Activated CD4-positive, alpha-beta T cell treated with anti-CD3 and anti-CD28 coated beads for 36 hours (primary cell): ENCODE measurements at places on chromosomes 7 and 10. TPM values are rescaled to one million over a fixed set of nuclear protein-coding genes. Genes with fewer than 3 reads are reported as not detected.

The CRYGN gene
- total RNA-seq: not detected

- DNase-seq: no peak
These were observed 152.4 kb downstream of the DGKI start for GRCh38 chr7:137694405-137694804.

The PNLIPRP3 gene
- total RNA-seq: not detected

DNA sequence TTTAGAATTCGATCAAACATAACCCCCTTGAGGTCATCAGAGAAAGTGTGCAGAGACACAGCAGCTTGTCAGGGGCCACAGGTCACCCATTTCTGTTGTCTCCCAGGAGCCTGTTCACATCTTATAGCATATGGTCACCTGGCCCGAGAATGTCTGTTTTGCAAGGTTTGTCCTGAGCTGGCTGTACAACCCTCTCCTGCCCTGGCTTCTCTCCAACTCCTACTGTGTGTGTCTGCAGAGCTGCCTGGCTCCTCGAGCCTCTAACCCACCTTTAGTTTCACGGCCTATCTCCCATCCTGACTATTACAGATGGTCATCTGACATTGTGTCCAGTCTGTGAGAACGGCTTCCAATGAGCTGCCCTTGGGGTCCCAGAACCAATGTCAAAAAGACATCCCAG lies 683.4 kb downstream of the SDK1 start:
- no peak for DNase-seq

DNA sequence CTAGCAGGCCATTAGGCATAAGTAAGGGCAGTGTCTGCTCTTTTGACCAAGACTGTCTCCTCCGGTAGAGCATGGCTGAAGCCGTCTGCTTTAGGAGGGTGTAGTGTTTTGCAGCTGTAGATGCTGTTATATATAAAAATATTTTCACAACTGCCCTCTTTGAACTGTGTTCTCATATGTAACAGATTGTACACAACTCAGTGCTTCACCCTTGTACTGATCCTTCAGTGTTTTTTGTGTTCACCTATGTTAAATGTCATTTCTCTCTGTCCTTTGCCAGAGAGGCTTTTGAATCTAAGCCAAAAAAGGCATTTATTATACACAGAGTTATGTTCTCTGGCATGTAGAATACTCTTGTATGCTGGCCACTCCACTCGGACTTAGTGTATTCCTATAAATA lies 135.5 kb downstream of the BICC1 start:
- no peak for DNase-seq

DNA sequence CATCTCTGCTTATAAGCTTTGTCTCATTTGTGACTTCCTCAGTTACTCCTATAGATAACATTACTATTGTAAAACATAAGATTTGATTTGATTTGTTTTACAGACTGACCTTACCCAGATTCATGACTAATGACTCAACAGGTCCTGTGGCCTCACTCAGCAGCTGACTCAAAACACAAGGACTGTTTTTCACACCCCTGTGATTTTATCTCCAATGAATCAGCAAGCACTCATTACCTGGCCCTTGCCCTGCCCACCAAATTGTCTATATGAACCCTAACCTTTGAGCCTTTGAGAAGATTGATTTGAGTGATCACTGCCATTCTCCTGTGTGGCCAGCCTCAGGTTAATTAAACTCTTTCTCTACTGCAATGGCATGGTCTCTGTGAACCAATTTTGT lies 1064.6 kb upstream of the LRRTM3 start:
- no peak for DNase-seq

GRCh38 chr7:39197831-39198230 lies 220.1 kb downstream of the POU6F2 start:
- DNase-seq: no peak

- DNase-seq: no peak
These were observed 15.4 kb upstream of the VDAC2 start for GRCh38 chr10:75195035-75195763.

- DNase-seq: no peak
These were observed 54.4 kb downstream of the ZRANB1 start for GRCh38 chr10:124996127-124996853.

DNA sequence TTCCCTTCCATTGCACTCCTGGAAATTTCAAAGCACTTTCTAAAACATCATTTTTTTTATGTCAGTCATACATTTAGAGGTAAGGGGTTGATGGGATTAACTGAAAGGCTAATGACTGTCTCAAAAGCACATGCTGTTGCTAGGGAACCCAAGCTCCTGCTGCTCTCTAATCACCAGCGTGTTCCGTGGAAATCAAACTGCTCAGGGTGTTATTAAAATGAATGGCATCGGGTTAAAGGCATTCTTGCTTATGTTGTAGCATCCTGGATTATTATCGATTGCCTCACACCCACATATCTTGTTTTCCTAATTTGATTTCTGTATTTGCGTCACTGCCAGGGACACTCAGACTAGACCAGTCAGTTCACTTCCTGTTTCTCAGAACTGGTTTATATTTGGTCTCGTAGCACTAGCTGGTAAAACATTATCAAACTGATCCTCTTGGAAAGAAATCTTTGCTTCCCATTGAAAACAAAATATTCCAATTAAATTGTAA lies 216.5 kb upstream of the MKLN1 start:
- no peak for DNase-seq

The SCART1 gene
- total RNA-seq: 1.7 TPM

The GJD4 gene
- not detected for total RNA-seq

The PTN gene
- not detected for total RNA-seq

- DNase-seq: no peak
These were observed 63.9 kb downstream of the INSYN2A start for GRCh38 chr10:127132451-127132850.

The MYH16 gene
- total RNA-seq: not detected

GRCh38 chr7:4712281-4713182 lies 30.4 kb downstream of the FOXK1 start:
- DNase-seq: peak; percentile 50

The PAX4 gene
- not detected for total RNA-seq

GRCh38 chr7:5429253-5429856 lies 5.7 kb upstream of the TNRC18 start:
- peak; percentile 16 for DNase-seq

GRCh38 chr7:80711531-80711930 lies 73.1 kb downstream of the CD36 start:
- no peak for DNase-seq

- DNase-seq: no peak
These were observed 617 bp upstream of the FOXI2 start for GRCh38 chr10:127736222-127736914.

The CLDN3 gene
- not detected for total RNA-seq

- DNase-seq: no peak
These were observed 7.3 kb downstream of the SORCS3 start for GRCh38 chr10:104648421-104648820.

DNA sequence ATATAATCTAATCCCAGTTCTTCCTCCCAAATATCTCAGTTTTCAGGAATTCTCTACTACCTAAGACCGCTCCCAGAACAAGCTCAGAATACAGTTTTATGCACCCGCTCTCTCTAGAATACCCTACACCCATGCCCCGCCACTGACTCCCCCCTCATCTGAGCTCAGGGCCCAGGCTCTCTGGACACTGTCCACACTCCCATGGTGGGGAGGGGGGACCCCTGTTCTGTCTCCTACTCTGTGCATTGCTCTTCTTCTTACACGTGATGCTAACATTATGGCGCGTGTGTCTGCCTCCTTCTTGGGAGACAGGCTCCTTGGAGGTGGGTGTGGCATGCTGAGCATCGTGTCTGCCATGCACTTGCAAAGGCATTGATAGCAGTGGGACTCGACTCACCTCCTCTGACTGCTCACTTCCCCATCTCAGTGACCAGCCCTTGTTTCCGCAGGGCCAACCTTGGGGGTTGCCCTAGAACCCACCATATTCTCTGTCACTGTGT lies 127.9 kb downstream of the TCERG1L start:
- DNase-seq: no peak

- no peak for DNase-seq
These were observed 237.7 kb upstream of the PLXDC2 start for GRCh38 chr10:19578571-19578970.

DNA sequence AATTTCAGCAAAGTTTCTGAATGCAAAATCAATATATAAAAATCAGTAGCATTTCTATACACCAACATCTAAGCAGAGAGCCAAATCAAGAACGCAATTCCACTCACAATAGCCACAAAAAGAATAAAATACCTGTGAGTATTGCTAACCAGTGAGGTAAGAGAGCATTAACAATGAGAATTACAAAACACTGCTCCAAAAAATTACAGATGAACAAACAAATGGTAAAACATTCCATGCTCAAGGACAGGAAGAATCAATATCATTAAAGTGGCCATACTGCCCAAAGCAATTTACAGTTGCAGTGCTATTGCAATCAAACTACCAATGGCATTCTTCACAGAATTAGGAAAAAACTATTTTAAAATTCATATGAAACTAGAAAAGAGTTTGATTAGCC lies 61.5 kb downstream of the HECTD2 start:
- no peak for DNase-seq

The NUTM2A gene
- 0.64 TPM for total RNA-seq

GRCh38 chr7:29924006-29924405 lies 65.6 kb downstream of the SCRN1 start:
- no peak for DNase-seq

DNA sequence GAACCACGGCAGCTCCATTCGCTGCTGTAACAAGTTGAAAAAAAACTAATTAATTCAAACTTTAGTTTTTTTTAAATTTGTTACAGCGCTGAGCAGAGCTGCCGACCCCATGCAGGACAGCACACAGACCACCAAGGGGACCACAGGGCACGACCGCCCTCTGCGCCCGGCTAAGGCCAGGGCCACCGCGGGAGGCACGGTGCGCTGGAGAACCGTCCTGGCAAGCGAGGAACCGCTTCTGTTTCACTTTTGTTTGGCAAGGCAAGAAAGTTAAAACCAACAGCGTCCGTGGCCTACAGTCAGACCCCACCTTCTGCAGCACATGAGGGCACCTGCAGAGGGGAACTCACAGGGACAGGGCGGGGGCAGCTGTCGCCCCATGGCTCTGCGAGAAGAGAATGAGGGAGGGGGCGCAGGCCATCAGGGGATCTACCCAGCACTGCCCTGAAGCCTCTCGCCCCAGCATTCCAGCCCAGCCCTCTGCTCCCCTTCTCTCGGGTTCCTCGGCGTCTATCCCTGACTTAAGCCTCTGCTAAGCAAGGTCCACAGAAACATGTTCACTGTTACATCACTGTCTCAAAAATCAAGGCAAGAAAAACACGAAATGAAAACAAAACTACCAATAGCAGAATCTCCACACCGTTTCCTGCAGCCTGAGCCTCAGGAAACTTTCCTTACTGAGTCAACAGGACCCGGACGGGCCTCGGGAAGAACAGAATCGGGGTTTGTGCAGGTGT lies 204.4 kb downstream of the DIP2C start:
- peak; percentile 53 for DNase-seq

GRCh38 chr10:62939698-62940097 lies 123.5 kb upstream of the EGR2 start:
- DNase-seq: no peak

DNA sequence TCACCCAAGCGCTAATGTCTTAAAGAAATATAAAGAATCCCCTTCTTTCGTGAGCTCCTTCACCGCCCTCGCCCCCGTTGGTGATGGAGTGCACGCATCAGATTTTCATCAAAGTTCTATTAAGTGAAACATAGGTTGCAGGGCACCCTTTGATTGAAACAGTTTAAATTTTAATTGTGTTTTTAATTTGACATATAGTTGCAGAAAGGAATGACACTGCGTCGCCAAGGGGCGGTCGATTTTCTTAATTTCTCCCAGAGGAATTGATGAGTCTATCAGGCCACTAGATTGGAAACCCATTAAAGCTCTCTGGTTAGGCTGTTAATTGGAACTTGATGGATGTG lies 4.1 kb upstream of the HMX2 start:
- no peak for DNase-seq

DNA sequence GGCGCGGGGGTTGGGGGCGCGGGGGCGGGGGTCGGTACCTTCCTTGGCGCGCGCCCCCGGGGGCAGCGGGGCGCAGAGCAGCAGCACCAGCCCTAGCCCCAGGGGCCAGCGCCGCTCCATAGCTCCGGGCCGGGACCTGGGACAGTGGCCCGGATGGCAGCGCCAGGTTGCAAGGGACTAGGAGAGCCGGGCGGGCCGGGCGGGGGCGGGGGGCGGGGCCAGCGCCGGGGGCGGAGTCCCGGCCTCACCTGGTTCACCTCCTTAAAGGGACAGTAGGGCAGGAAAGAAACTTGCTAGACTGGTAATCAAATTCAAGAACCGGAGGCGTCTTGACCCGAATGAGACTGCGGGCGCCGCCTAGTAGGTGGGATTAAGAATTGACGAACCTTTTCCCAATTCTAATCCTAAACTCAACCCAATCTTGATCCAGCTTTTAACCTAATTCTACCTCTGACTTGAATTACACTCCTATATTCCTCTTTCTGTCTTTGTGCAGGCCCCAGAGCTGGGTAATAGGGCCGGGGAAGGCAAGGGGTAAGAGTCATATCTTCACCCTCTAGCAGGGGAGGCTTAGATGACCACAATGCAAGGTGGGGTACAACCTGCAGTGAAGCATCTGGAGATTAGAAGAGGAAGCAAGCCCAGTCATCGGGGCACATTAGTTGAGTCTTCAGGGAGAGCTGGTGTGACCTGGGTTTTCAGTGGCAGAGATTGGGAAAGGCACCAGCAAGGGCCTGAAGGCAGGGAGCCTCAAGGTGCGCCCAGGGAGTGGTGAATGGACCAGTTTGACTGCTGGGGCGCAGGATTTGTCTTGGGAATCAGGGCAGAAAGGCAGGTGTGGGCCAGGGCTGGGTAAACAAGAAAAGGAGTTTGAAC lies at the start of gene EPHA1:
EPHA1 (minus strand) TSS at position 171 of the 876 bp plus-strand sequence; CDS start at position 120, 51 bp downstream.
- DNase-seq: peak; percentile 63

- no peak for DNase-seq
These were observed 83.0 kb upstream of the INSYN2A start for GRCh38 chr10:127279334-127279774.

- DNase-seq: no peak
These were observed 82.6 kb upstream of the ELMO1 start for GRCh38 chr7:37531225-37531624.
